ENCODE measurements at places on chromosomes 4 and X.

DNA sequence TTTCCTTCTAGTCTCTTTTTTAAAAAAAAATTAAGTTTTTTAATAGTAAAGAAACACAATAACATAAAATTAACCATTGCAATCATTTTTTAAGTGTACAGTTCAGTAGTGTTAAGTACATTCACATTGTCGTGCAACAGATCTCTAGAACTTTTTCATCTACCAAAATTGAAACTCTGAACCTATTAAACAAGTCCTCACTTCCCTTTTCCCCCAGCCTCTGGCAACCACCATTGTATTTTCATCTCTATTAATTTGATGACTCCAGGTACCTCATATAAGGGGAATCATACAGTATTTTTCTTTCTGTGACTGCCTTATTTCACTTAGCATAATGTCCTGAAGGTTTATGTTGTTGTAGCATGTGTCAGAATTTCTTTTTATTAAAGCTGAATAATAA is 31.8 kb downstream of the MSL3 start:
- no peak for DNase-seq

DNA sequence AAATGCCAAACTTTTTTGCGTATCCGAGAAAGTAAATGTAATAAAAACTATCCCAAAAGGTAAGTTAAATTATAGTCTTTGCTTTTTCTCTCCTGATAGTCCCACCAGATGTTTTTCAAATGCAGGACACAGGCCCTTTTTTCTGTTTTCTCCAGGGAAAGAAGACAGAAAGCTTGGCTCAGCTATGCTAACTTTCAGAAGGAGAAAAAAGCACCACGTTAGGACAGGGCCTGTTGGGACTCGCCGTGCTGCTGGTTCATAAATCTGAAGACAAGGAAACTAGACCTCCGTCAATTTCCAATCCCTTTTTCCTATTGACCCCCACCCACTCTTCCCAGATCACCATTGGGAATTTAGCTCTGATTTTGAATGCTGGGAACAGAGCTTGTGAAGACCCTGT is 220.9 kb upstream of the SFRP2 start:
- DNase-seq: no peak

DNA sequence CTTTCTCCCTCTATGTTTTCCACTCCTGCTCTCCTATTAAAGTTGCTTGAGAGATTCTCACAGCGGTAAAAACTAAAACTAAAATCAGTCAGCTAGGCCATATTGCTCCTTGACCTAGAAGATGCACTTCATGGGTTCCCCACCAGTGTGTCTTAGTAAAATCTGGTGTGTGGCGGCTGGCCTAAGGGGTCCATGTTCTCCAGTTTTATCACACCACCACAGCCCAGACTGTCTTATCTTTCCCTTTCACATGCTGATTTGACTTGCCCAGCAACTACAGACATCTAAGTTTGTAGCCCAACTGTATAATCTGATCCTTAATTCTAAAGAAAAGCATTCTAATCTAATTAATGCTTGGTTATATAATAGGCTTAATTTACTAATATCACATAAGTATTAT is 68.0 kb downstream of the ATP8A1 start:
- no peak for DNase-seq

DNA sequence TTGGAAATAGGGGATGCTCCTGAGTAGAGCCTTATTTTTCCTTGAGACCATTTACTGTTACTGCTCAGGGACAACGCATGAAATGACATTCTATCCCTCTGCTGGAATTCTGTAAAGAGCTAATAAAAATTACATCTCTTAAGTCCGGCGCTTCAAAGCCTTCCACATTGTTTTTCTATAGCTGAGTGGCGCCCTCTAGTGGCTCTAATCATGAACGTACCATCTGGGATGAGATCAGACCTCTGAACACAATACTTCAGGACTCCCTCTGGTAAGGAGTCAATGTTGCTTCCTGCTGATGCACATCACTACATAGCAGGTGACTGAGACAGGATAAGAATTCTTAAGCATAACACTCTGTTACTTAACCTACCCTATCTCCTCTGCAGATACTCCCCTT is 6.0 kb downstream of the HMGN5 start:
- no peak for DNase-seq

DNA sequence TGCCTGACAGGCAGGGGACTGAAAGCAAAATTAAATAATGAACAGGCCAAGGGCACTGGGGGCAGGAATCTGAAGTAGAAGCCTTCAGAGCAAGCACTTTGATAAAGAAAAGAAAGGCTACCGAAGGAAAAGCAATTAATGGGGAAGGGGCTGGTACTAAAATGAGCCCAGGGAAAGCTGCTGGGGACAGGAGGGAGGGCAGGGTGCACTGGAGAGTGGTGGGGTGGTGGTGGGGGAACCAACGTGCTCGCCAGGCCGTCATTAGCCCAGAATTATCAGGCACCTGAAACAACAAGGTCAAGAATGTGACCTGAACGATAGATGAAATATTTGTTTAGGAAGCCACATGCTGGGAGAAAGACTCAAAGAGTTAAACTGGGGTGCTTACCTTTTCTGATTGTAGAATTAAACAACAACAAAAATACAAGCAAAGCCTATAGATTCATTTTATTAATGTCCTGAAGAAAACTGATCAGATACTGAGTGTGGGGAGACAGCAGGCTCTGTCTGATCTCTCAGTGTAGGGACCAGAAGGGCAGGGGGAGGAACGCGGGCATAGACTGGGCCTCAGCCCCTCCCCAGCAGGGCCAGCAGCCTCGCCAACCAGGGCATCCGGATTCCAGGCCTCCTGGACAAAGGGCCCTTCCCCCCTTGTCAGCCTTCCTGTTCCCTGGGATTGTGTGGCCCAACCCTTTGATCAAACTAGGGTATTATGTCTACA is 239.7 kb upstream of the KLF3 start:
- no peak for DNase-seq

GRCh38 chr4:155367608-155368007 is 9.2 kb downstream of the MAP9 start:
- DNase-seq: no peak

DNA sequence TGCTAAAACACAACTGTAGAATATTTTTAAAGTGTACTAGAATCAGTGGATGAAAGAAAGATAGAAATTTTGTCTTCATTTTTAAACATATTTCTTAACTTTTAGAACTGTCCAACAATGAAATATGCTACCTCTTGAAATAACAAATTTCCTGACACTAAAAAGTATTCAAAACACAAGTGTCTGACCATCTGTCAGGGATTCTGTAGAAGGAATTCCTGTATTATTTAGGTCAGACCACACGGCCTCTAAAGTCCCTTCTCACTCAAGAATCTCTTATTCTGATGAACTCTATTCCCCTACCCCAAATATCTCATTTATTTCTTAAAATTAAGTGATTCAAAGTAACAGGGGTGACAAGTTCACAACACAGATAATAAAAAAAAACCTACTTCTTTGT is 99.1 kb downstream of the MAML3 start:
- no peak for DNase-seq

DNA sequence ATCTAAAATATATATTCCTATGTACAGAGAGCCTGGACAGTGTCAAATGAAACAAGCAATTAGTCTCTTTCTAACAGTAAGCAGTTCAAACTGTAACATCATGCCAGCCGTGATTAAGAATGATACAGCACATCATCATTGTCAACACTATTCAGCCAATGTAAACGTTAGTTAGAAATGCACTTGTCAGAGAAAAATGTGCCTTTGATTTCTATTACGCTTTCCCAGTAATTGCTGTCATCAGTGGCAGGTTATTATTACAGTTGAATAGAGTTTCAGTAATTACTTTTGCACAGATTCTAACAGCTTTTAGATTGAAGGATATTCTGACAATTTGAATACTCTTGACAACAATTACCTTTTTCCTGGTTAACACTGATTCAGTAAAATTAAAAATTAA is 1007.1 kb downstream of the SH3BGRL start:
- DNase-seq: no peak

- DNase-seq: peak; percentile 50
Observed at GRCh38 chr4:86895692-86896488, 3.7 kb upstream of the C4orf36 start.

GRCh38 chrX:250965-251364 is 30.2 kb upstream of the PLCXD1 start:
- DNase-seq: no peak

GRCh38 chr4:152038238-152038637 is 277.4 kb upstream of the GATB start:
- no peak for DNase-seq

DNA sequence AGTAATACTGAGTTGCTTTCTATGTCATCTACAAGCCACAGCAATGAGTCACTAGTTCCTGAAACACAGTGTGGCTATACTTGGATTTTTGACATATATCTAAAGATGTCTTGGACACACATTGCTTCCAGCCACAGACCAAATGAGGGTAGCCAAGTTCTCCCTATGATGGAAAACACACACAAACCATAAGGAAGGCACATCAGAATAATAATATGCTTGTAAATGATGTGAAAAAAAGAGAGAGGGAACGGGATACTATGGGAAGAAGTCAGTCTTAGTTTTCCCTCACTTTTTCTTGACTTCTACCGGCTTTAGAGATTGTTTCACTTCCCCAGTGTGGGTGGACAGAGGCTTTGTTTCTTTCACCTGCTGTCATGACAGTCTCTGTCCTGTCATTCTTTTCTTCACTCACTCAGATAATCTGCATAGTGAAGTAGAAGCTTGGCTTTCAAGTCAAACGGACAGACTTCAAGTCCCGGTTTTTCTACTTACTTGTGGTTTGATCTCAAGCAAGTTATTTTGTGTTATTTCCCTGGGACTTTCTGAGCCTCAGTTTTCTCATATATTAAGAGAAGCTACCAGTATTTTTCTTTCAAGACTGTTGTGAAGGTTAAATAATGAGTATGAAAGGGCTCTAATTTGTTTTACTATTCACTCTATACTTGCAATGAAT is 34.7 kb downstream of the P2RY10 start:
- DNase-seq: no peak

- DNase-seq: no peak
Observed at GRCh38 chr4:158316264-158316663, 106.0 kb downstream of the TMEM144 start.

DNA sequence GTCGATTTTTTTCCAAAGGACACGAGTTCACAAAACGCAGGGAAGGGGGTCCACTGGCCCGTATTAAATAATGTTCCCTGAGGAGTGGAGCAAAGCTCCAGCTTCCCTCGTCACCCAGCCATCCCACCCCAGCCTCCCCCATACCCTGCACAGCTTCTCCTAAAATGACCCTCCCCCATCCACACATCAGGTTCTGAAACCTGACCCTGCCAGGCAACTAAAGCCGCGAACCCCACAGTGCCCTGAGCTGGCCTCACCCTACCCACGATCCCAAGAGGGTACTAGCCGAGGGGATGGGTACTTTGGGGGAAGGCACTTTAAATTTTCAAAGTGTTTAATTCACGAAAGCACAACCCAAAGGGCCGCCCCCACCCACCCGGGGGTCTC is 634 bp downstream of the APOO start:
- peak; percentile 18 for DNase-seq

DNA sequence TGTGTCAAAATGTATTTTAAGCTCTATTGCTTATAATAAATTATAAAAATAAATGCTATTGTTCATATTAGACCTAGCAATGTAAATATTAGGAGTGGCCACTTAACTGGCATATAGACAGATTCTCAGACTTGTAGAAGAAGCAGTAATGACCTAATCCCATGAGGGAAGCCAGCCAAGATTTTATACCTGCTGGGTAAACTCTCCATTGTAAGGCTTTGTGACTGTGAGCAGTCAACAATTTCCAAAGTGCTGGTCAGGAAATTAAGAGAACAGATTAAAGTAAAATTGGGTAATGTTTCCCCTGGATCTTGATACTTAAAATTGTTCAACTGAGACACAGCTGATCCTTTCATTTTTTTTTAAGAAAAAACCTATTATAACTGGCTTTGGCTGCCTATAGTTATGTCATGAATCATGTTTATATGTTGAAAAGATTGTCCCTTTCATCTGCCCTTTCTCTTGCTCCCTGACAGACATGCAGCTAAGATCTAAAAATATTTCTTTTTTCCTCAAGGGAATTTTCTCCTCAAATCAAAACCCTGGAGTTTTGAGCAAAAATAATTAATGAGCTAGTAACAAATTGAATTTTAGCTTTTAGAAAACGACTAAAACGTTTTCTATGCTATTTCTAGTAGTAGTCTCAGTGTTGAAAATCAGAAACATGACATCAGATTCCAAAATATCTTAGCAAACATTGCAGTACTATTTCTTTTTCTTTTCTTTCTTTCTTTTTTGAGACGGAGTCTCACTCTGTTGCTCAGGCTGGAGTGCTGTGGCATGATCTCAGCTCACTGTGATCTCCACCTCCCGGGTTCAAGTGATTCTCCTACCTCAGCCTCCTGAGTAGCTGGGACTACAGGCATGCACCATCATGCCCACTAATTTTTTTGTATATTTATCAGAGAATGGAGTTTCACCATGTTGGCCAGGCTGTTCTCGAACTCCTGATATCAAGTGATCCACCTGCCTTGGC is 77.9 kb downstream of the ADGRL3 start:
- DNase-seq: peak; percentile 21

- DNase-seq: peak; percentile 77
Observed at GRCh38 chr4:151540728-151541388, 131.9 kb downstream of the FHIP1A start.

DNA sequence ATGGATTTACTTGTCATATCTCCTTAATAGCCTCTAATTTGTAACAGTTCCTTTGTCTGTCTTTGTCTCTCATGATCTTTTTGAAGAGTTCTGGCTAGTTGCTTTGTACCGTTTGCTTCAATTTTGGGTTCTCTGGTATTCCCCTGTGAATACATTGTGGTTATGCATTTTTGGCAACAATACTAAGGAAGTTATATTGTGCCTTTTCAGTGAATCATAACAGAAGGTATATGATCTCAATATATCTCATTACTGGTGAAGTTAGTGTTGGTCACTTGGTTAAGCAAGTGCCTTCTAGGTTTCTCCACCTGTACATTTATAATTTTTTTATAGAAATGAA is 48.6 kb downstream of the DCLK2 start:
- DNase-seq: peak; percentile 18

- DNase-seq: no peak
Observed at GRCh38 chr4:80140194-80140593, 57.1 kb upstream of the PRDM8 start.

GRCh38 chr4:8672486-8672885 is 79.9 kb downstream of the CPZ start:
- no peak for DNase-seq

DNA sequence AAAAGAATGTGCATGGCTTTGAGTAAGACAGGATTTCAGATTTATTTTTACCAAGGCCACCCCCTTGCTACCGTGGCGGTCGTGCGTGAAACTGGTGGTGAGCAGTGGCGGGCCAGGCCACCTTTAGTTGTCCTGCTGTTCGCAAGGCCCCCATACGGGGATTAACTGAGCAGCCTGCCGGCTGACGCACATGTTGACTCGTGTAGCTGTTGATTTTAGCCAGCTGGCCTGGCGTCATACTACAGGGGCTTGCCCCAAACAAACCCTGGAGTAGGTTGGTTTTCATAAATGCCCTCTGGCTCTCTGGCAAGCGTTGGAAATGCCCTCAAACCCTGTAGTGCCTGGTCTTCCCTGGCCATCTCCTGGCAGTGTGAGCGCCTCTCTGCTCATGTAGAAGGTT is 28.4 kb downstream of the WFS1 start:
- DNase-seq: no peak
